ENCODE measurements at places on chromosomes 12 and 14. TPM values are rescaled to one million over a fixed set of nuclear protein-coding genes. Genes with fewer than 3 reads are reported as not detected.
A peak's percentile ranks its signal among the peaks of the same experiment; 100 is the strongest.

- H3K36me3 ChIP-seq: peaks cover 15% of the 10 kb centered on the region
- H3K27ac ChIP-seq: no peak overlapping the region
- peaks cover 8% of the 10 kb centered on the region for H3K4me1 ChIP-seq
Observed at GRCh38 chr12:124010687-124011086, 37.7 kb downstream of the ZNF664 start.

DNA sequence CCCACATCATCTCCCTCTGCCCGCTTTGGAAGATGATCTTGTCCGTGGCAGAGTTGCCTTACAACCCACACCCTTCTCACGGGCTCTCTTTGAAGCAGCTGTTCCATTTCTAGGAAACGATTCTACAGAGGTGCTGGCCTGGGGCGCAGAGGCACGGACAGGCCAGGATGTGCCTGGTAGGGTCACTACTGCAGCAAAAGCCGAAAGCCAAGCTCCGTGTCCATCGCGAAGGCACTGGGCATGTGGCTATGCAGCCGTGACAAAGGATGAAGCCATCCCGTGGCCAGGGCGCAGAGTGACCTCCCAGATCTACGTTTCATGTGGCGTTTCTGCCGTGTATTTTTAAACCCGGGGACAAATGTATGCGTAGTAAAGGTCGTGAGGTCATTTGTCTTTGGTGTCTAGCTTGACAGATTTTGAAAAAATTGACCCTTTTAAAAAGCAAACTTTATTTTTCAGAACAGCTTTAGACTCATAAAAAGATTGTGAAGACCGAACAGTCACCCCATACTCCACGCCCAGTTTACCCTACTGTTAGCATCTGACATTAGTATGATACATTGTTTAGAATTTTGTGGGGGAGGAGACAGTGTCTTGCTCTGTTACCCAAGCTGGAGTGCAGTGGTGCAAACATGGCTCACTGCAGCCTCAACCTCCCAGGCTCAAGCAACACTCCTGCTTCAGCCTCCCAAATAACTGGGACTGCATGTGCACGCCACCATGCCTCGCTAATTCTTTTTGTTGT lies 40.4 kb upstream of the NCOR2 start:
- no peak overlapping the region for H3K4me3 ChIP-seq
- no peak for DNase-seq
- peaks cover 6% of the 10 kb centered on the region for H3K4me1 ChIP-seq
- no peaks in the 10 kb centered on the region for H3K36me3 ChIP-seq
- no peaks in the 10 kb centered on the region for H3K27me3 ChIP-seq

GRCh38 chr12:75765170-75766059 lies 254.0 kb upstream of the KRR1 start:
- no peak overlapping the region for H3K27ac ChIP-seq
- DNase-seq: no peak
- H3K4me3 ChIP-seq: no peak overlapping the region
- no peaks in the 10 kb centered on the region for H3K36me3 ChIP-seq
- no peaks in the 10 kb centered on the region for H3K27me3 ChIP-seq

Gene LRRC43
- 4.8 TPM for total RNA-seq

- no peak overlapping the region for H3K4me3 ChIP-seq
- DNase-seq: peak; percentile 16
- H3K36me3 ChIP-seq: no peaks in the 10 kb centered on the region
- H3K27me3 ChIP-seq: no peaks in the 10 kb centered on the region
- no peak overlapping the region for H3K27ac ChIP-seq
Observed at GRCh38 chr12:1844223-1844622, 23.9 kb downstream of the LRTM2 start.

DNA sequence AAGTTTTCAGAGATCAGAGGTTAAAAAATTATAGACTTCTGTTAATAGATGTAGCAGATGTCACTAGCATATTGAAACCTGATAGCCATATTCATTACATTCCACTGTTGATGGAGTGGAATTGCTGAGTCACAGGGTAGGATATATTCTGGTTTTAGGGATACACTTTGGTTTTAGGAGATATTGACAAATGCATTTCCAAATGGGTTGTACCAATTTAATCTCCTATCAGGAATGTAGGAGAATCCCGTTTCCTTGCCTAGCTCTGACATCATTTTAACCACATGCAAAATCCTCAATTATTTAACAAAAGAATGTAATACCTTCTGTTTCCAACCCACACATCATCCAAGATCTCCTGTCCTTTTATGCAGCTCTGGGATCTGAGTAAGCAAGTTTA lies 30.7 kb upstream of the ESR2 start:
- no peak for DNase-seq
- no peaks in the 10 kb centered on the region for H3K36me3 ChIP-seq
- H3K4me3 ChIP-seq: no peak overlapping the region
- H3K27ac ChIP-seq: no peak overlapping the region
- H3K27me3 ChIP-seq: no peaks in the 10 kb centered on the region

DNA sequence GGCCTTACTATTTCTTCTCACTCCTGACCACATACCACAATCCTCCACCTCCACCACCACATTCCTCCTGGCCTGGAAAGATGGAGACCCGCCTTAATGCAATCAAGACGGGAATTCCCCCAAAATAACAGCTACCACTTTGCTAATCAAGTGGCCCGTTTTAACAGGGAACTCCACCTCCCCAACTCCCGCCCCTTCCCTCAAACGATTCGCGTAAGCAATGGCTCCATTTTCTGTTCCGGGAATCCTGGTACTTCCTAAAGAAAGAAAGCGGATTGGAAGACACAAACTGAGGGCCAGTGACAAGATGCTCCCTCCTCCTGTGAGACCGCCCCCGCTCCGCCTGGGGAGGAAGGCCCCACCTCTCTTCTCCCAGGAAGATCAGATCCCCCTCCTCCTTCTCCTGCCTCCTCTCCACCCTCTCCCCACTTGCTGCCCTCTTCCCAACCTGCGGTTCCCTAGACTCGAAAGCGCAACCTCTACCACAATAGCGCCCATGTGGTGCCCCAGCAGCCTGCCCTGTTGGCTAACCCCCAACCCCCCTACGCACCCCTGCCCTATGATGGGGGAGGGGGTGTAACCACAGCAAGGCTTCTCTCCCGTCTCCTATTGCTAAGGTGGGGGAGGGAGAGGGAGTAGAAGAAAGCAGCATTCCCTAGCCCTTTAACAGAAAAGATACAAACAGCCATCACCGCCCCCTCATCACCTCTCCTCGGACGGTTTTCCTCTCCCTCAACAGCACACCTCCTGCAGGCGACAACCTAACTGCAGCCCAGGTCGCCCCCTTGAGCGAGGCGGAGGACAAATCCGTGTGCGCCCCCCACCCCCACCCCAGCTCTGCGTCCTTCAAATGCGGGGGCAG lies 777 bp downstream of the ARF3 start:
- no peaks in the 10 kb centered on the region for H3K27me3 ChIP-seq
- DNase-seq: peak; percentile 96
- peaks cover 12% of the 10 kb centered on the region for H3K4me1 ChIP-seq
- peak overlapping the region; percentile 82 for H3K27ac ChIP-seq

GRCh38 chr14:99249389-99249788 lies 22.6 kb downstream of the BCL11B start:
- DNase-seq: no peak
- H3K4me1 ChIP-seq: peaks cover 2% of the 10 kb centered on the region
- H3K27ac ChIP-seq: no peak overlapping the region

- H3K27me3 ChIP-seq: no peaks in the 10 kb centered on the region
- no peak overlapping the region for H3K27ac ChIP-seq
- no peaks in the 10 kb centered on the region for H3K36me3 ChIP-seq
- no peaks in the 10 kb centered on the region for H3K4me1 ChIP-seq
Observed at GRCh38 chr14:63676615-63677014, 34.9 kb upstream of the WDR89 start.

Gene TAS2R42
- not detected for total RNA-seq

- H3K27me3 ChIP-seq: no peaks in the 10 kb centered on the region
- no peaks in the 10 kb centered on the region for H3K4me1 ChIP-seq
- H3K36me3 ChIP-seq: no peaks in the 10 kb centered on the region
- H3K4me3 ChIP-seq: no peak overlapping the region
Observed at GRCh38 chr14:81062816-81063215, 107.4 kb downstream of the TSHR start.

- no peaks in the 10 kb centered on the region for H3K36me3 ChIP-seq
- no peaks in the 10 kb centered on the region for H3K27me3 ChIP-seq
- H3K4me3 ChIP-seq: peak overlapping the region; percentile 61
- H3K27ac ChIP-seq: peak overlapping the region; percentile 78
Observed at GRCh38 chr14:99604766-99605298, 825 bp upstream of the CCDC85C start.

Gene CPM
- total RNA-seq: 144 TPM

DNA sequence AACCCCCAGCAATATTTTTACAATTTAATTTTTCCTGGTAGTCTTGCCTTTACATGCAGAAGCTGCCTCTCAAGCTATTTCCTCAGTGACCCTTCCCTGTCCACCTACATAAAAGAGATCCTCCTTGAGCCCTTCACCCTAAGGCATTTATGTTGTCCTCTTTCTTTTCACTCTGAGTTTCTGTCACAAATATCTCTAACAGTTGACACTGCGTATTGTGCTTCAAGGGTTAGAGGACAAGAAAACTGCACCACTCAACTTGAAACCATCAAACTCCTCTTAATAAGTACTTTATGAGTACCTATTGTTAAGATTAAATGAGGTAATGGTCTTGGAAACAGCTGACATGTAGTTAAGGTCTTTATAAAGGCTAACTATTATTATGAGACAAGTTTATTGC lies 557.7 kb downstream of the TRHDE start:
- H3K4me3 ChIP-seq: no peak overlapping the region
- H3K4me1 ChIP-seq: no peaks in the 10 kb centered on the region
- no peak for DNase-seq
- no peaks in the 10 kb centered on the region for H3K36me3 ChIP-seq
- no peak overlapping the region for H3K27ac ChIP-seq
- H3K27me3 ChIP-seq: no peaks in the 10 kb centered on the region

DNA sequence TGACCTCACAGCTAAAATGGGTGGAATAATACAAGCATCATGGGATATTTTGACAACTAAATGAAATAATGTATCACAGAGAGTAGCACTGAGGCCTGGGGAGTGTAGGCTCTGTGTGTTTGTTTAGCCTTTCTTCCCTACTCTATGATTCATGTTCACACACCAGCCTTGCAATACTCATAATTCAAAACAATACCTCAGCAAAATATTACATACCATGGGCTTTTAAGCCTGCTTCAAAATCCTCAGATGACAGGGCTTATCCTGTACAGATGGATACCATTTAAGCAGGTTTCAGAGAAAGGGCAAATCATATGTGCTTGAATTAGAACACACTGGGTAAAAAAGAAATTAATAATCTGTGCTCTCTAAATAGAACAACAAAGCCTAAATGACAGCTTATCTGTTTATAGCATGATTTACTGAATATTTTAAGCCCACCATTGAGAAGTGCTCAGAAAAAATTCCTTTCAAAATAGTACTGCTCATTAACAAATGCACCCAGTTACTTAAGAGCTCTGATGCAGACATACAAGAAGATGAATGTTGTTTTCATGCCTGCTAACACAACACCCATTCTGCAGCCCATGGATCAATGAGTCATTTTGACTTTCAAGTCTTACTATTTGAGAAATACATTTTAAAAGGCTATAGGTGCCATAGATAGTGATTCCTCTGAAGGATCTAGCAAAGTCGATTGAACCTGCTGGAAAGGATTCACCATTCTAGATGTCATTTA lies 84.9 kb upstream of the ADAMTS20 start:
- no peak for DNase-seq
- no peaks in the 10 kb centered on the region for H3K4me1 ChIP-seq
- H3K36me3 ChIP-seq: no peaks in the 10 kb centered on the region
- H3K27me3 ChIP-seq: no peaks in the 10 kb centered on the region
- no peak overlapping the region for H3K4me3 ChIP-seq
- no peak overlapping the region for H3K27ac ChIP-seq

Gene NRXN3
- total RNA-seq: 2.4 TPM

Gene SPIC
- 0.44 TPM for total RNA-seq

GRCh38 chr14:99317231-99318090 lies 45.5 kb upstream of the BCL11B start:
- H3K4me1 ChIP-seq: peaks cover 13% of the 10 kb centered on the region
- H3K4me3 ChIP-seq: no peak overlapping the region
- DNase-seq: no peak
- no peak overlapping the region for H3K27ac ChIP-seq

GRCh38 chr12:92466391-92467305 lies 236.1 kb upstream of the PLEKHG7 start:
- H3K36me3 ChIP-seq: no peaks in the 10 kb centered on the region
- no peaks in the 10 kb centered on the region for H3K4me1 ChIP-seq
- H3K27ac ChIP-seq: no peak overlapping the region
- no peak for DNase-seq
- no peaks in the 10 kb centered on the region for H3K27me3 ChIP-seq

Measured in kidney (tissue), 22 donors.